H1 (cell line): ENCODE measurements at places on chromosomes 5 and 9. TPM values are rescaled to one million over a fixed set of nuclear protein-coding genes. Genes with fewer than 3 reads are reported as not detected.

PCDHGA2 gene
- total RNA-seq, result 0.31 and 0.32 TPM in 2 replicates

PCDHGB2 gene
- 2.8 and 2.9 TPM in 2 replicates for total RNA-seq

PIK3R1 gene
- total RNA-seq, result 10.5 and 13.7 TPM in 2 replicates

GPR151 gene
- not detected in 2 replicates for total RNA-seq

TICAM2 gene
- total RNA-seq, result 0.67 TPM in 1 of 2 replicates, not detected in the other

DBH gene
- 0.29 TPM in 1 of 2 replicates, not detected in the other for total RNA-seq

FOXD4L6 gene
- total RNA-seq, result 0.13 TPM in 1 of 2 replicates, not detected in the other

FLT4 gene
- total RNA-seq, result 7.7 TPM in 2 replicates

RETREG1 gene
- 1.9 TPM in 2 replicates for total RNA-seq

GABBR2 gene
- 1.2 and 1.5 TPM in 2 replicates for total RNA-seq

RORB gene
- 6.5 and 7.1 TPM in 2 replicates for total RNA-seq

SYK gene
- 4.4 and 5.6 TPM in 2 replicates for total RNA-seq

ENG gene
- total RNA-seq, result 4.2 and 4.4 TPM in 2 replicates

FOXD4 gene
- 0.25 TPM in 1 of 2 replicates, not detected in the other for total RNA-seq

HAND1 gene
- total RNA-seq, result not detected in 2 replicates

STPG3 gene
- not detected in 2 replicates for total RNA-seq

CDH9 gene
- 0.54 and 0.73 TPM in 2 replicates for total RNA-seq

PCDHGA5 gene
- total RNA-seq, result 1.0 and 1.3 TPM in 2 replicates

OR13F1 gene
- not detected in 2 replicates for total RNA-seq

FBP2 gene
- not detected in 2 replicates for total RNA-seq

GFI1B gene
- total RNA-seq, result 0.09 and 0.71 TPM in 2 replicates

TAF9 gene
- 85.1 and 85.4 TPM in 2 replicates for total RNA-seq
